ENCODE measurements at places on chromosomes 6 and 20. TPM values are rescaled to one million over a fixed set of nuclear protein-coding genes. Genes with fewer than 3 reads are reported as not detected.
A peak's percentile ranks its signal among the peaks of the same experiment; 100 is the strongest.

Gene SNTA1
- total RNA-seq, result 4.7 TPM

Gene CRIP3
- 1.5 TPM for total RNA-seq

GRCh38 chr6:69128411-69128810 is 493.3 kb downstream of the ADGRB3 start:
- no peaks in the 10 kb centered on the region for H3K4me1 ChIP-seq
- H3K4me3 ChIP-seq, result no peak overlapping the region
- H3K36me3 ChIP-seq, result no peaks in the 10 kb centered on the region
- H3K27ac ChIP-seq, result no peak overlapping the region
- DNase-seq, result no peak

DNA sequence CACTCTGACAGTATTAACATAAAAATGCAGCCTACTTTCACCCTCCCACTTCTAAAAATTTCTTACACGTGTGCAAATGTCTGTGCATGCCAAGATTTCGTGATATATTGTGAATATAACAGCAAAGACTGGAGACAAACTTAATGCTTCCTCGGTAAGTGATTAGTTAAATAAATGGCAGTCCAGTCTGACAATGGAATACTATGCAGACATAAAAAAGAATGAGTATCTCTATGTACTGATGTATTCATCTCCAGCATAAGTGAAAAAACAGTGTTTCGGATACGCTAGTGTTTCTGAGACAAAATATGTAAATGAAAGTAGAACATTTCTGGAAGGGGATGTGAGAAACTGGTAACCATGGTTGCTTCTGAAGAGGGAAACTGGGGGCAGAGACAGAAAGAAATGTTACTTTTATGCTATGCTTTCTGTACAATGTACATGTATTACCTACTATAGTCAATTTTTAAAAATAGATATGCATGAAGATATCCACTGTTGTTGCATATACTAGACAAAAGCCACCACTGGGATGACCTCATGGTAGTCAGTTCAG is 7.0 kb downstream of the SLC22A23 start:
- no peak overlapping the region for H3K27ac ChIP-seq
- H3K36me3 ChIP-seq, result no peaks in the 10 kb centered on the region
- DNase-seq, result no peak

DNA sequence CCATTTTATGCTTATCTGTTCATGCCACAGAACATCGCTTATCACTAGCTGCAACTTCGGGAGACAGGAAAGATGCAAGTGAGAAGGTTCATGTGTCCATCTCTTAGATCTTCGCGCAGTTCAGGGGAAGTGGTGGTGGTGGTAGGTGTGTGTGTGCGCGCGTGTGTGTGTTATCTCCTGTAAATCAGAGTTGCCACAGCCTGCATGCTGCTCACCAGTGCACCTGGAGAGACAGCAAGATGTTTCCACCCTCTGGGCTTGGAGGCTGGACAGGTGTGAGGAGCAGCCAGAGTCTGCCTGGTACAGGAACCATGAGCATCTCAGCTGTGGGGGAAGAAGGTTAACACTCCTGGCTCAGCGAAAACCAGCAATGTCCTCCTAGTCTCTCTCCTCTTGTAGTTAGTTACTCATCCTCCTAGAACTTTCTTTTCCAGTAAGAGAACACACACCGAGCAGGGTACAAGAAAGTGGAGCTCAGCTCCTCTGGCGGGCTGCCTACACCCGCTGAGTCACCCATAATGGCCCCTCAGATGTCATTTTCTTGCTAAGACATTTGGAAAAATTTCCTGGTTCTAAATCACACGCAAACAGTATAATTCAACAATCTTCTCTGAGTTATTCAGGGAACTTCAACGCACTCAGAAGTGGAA is 5.1 kb upstream of the TUBB1 start:
- no peak overlapping the region for H3K4me3 ChIP-seq
- peaks cover 30% of the 10 kb centered on the region for H3K4me1 ChIP-seq
- DNase-seq, result no peak
- H3K27ac ChIP-seq, result peak overlapping the region; percentile 23
- no peaks in the 10 kb centered on the region for H3K36me3 ChIP-seq

DNA sequence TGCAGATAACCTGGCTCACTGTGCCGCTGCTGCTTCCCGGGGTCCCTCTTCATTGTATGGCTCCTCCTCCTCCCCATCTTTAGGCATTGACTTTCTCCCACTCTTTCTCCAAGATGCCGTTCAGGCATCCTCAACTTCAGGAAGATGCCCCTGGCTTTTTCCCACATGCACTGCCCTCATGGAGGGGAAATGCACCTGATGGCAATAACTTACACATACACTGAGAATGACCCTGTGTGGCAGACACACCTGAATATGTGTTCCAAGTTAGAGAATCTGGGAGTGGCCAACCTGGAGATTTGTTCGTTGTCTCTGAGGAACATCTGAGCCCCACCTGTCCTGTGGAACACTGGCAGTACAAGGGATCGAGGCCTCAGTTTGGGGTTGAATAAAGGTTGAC is 273.9 kb upstream of the CHD6 start:
- H3K4me3 ChIP-seq, result no peak overlapping the region
- DNase-seq, result no peak
- H3K27me3 ChIP-seq, result peaks cover 9% of the 10 kb centered on the region
- H3K27ac ChIP-seq, result no peak overlapping the region

All from activated naive CD8-positive, alpha-beta T cell treated with anti-CD3 and anti-CD28 coated beads for 36 hours (primary cell).